ENCODE measurements at places on chromosomes 2 and 18.

GRCh38 chr2:33336036-33336625 lies 140.3 kb upstream of the RASGRP3 start:
- no peak for DNase-seq

DNA sequence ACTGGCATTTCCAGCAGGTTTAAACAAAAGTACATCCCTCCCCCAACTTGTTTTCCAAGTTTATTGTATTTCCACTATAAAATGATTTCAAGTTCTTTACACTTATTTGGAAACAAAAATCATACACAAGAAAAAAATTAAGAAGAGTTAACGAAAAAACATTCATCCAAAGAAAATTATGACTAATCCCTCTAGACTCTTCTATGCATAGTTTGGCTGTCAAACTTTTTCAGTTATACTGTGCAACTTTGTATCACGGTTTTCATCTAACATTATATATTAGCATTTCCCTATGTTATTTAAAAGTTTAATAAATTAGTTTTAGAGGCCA lies 627 bp downstream of the WDCP start:
- DNase-seq: no peak

- DNase-seq: no peak
Observed at GRCh38 chr2:108586631-108587030, 52.4 kb downstream of the LIMS1 start.

GRCh38 chr2:99242151-99242550 lies 13.3 kb downstream of the LYG2 start:
- no peak for DNase-seq

DNA sequence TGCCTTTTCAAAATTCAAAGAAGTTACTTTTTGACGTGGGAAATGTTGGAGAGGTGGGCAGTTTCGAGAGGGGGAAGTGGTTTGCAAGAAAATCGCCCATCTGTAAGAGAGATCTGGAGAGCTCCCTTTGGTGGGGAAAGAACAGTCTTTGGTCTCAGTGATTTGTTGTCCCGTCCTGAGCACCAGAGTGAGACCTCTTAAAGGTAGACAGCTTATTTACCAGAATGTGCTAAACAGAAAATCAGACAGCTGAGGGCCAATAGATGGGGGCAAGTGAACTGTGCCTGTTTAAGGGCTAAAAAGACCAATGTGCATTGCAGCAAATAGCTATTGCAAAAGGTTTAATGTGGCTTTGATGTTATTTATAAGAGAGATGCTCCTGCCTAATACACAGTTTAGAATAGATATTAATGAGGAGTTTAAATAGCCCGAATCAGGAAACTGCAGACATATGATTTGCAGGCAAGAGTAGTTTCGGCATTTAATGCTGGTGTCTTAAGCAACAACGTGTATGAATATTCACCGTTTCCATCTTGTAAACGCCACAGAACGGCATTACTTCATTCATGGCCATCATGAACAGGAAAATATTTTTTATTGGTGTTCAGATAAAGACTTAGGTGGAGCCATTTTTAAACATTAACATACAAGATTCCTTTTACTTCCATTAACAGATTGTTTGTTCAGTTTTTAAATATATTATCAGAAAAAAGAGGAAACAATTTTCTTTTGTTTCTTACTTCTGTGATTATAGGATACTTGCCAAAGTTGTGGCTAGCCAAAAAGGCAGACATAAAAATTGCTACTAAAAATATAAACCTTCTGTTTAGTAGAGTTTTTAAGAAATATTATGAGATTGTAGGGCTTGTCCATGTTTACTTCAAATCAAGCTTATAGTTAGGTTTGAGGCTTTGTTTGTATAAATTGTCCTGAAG lies 29.6 kb downstream of the ARHGAP15 start:
- no peak for DNase-seq

- DNase-seq: no peak
Observed at GRCh38 chr2:33126552-33126951, 179.8 kb downstream of the LTBP1 start.

GRCh38 chr2:102027036-102027980 lies 35.5 kb downstream of the IL1R2 start:
- peak; percentile 84 for DNase-seq

DNA sequence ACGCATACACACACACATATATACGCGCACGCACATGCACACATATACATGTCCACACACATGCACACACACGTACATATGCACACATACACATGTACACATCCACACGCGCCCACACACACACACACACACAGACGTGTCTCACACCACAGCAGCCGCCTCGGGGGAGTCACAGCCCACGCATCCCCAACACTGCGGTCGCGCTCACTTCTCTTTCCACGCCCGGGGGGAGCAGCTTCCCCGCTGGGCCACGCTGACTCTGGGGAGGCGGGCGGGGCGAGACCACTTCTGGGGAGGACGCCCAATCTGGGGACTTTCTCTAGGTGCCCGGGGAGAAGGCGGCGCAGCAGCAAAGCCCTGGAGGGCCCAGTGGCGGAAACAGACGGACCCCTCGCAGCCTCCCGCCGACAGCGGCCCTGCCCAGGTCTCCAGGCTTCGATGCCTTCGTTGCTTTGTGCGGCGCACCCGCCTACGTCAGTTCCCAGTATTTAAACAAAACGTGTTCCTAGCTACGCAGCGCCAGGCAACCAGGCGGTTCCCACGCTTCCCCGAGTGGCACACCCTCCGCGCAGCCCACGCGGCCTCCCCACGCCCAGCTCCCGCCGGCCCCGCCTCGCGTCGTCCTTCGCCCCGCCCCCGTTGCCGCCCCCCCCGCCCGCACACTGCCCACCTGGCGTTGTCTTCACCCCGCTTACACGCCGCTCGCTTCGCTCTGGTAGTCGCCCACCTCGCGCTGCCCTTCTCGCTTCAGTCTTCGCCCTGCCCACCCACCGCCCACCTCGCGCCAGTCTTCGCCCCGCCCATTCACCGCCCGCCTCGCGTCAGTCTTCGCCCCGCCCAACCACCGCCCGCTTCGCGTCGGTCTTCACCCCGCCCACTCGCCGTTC lies 810 bp upstream of the RBFA start:
- DNase-seq: no peak

- no peak for DNase-seq
Observed at GRCh38 chr2:209808521-209808920, 36.9 kb downstream of the UNC80 start.

DNA sequence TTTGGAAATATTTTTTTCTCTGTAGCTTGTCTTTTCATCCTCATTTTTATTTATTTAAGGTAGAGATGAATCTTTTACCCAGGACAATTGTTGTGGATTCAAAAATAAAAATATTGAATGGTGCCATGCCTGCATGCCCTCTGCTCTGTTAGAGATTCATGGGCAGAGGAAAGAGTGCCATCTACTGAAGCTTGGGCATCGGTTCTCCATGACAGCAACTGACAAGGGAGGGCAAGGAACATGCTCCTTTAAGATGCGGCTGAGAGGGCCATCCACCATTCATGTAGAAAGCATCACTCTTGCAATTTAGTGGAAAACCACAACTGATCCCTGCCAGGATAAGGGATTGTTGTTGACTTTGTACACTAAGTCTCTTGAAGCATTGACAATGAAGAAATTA lies 79.9 kb downstream of the PARD3B start:
- DNase-seq: no peak

DNA sequence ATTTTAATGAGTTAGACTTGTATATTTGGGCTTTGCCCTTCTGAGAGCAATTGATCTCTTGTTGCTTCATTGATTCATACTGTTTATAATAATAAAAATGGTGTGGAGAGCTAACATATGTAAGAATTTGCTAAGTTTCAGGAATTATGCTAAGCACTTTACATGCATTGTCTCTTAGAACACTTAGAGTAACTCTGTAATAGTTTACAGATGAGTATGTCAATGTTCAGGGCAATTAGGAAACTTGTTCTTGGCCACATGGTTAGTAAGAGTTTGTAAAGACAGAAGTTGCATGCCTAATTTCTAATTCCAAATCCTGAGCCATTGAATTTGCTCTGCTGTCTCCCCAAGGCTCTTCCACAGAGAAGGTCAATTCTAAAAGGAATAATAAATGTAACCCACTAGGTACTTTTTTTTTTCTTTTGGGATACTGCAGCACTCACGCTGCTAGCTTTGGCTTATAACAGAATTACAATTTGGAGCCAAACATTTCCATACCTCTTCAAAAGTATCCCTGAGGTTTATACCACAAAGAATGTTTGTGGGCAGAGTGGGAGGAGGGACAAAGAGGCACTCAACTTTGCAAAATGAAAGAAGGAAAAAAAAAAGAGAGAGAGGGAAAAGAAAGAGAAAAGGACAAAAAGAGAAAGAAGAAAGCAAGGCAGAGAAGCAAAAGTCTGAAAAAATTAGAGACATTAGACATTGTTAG lies 232.4 kb downstream of the CALCRL start:
- DNase-seq: peak; percentile 66

GRCh38 chr2:146451972-146452371 lies 1392.9 kb upstream of the ACVR2A start:
- no peak for DNase-seq

- peak; percentile 45 for DNase-seq
Observed at GRCh38 chr2:118148809-118149208, 60.5 kb downstream of the INSIG2 start.

GRCh38 chr2:99707592-99707991 lies 217.8 kb upstream of the REV1 start:
- peak; percentile 85 for DNase-seq

- DNase-seq: no peak
Observed at GRCh38 chr2:137051778-137052398, 286.5 kb downstream of the THSD7B start.

DNA sequence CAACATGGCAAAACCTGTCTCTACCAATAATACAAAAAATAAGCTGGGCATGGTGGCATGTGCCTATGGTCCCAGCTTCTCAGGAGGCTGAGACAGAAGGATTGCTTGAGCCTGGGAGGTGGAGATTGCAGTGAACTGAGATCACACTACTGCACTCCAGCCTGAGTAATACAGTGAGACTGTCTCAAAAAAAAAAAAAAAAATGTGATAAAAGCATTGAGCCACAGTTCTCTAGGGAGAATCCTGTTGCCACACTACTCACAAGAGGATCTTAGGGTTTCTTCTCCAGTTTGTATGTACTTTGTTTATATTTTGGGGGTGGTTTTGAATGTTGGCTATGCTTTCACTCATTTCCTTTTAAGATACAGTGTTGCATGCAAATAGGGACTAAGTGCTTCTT lies 62.0 kb downstream of the TMEM185B start:
- DNase-seq: no peak

- no peak for DNase-seq
Observed at GRCh38 chr2:116467243-116467642, 1347.2 kb upstream of the DDX18 start.
